ENCODE measurements at places on chromosomes 13 and 19. TPM values are rescaled to one million over a fixed set of nuclear protein-coding genes. Genes with fewer than 3 reads are reported as not detected.
A peak's percentile ranks its signal among the peaks of the same experiment; 100 is the strongest.

PCDH9 gene
- 0.27 TPM for total RNA-seq

DNA sequence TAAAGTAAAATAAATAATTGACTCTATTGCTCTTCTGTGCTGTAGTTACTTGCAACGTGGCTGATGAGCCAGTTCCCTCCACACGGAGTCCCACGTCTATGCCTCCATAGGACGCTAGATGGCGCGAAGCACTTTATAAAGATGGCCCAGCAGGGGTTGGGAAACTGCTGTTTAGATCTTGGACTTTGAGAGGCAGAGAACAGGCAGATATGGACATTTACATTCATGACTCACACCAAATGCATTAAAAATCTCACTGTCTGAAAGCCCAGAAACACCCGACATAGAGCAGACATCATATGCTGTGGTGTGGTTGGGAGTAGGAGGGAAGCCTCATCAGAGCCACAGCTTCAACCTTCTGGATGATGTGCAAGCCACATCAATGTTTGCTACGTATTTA lies 643.1 kb upstream of the ARGLU1 start:
- peak; percentile 11 for DNase-seq

GRCh38 chr19:48469934-48470680 lies 938 bp downstream of the CYTH2 start:
- DNase-seq = no peak

DNA sequence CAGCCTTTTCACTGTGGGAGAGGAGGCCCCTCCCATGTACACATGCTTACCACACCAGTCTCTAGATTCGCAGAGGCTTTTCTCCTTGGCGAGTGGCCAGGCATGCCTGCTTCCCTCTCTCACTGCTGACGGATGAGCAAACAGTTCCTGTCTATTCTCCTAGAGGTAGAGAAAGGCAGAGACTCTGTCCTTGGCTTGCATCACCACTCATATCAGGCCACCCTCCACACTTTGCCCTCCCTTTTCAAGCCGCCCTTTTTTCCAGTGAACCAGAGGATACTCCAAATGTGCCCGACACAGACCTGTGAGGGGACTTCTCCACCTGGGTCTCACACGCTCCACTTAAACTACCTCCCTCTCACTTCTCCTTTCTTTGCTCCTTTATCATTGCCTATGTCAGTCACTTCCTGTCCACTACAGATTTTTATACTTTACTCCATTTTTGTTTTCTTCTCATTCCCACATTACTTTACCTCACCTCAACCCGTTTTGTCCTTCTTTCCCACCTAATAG lies 284.6 kb downstream of the DNAJC15 start:
- DNase-seq = no peak

PRSS57 gene
- not detected for total RNA-seq

DNA sequence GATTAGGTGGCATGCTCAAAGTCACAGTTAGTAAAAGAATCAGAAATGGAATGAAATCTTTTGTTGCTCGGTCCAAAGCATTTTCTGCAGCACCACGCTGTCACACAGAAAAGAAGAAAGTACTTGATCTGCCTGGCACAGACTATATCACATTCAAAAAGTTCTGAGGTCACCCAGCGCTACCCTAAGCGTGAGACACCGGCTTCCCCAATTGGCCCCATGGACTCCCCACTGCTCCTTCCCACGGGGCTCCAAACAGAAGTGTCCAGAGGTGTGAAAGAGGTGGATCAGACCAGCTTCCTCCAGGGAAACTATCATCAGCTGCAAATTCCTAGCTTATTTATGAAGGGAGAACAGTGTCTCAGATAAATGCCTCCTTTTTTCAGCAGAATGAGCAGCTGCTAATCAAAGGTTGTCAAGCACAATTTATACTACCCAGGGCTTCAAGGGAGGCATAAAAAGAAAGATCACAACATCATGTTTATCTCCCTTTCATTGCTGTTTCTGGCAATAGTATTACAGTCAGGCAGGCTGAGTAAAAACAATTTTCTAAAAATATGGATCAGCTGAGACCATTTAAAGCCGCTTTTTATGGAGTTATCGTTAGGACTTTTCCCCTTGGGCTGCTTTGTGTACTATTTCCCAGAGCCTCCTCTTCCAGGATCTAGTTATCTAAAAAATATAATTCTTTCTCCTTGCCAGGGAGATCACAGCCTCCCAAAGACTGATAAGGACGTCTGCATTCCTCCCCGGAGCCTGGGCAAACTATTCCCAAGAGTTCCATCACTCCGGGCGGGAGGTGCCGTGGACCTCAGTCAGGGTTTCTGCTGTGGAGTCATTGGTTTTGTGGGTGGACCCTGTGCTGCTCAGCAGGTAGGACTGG lies 208.0 kb downstream of the LHFPL6 start:
- DNase-seq = no peak

ZNF285 gene
- 0.07 TPM for total RNA-seq

GRCh38 chr19:7993560-7993959 lies 11.9 kb downstream of the ELAVL1 start:
- DNase-seq = no peak

PSG1 gene
- not detected for total RNA-seq

PRX gene
- total RNA-seq = 0.99 TPM

GRCh38 chr13:106541826-106542225 lies 6.4 kb upstream of the EFNB2 start:
- no peak for DNase-seq

DNA sequence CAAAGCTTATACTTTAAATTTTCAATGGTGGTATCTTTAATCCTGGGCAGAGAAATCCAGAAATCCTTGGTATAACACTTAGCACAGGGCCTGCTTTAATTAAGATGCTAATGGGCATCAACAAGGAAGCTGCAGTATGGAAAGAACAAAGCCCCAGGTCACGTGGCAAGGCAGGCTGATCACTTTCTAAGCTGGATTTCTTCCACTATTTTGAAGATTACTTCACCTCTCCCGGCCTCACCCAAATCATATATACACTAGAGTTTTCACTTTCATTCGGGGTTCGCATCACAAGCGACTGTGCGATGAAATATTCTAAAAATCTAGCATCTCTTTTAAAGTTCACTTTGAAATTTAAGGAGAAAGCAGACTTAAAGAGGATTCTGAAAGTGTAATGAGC lies 71.8 kb downstream of the STARD13 start:
- no peak for DNase-seq

DNA sequence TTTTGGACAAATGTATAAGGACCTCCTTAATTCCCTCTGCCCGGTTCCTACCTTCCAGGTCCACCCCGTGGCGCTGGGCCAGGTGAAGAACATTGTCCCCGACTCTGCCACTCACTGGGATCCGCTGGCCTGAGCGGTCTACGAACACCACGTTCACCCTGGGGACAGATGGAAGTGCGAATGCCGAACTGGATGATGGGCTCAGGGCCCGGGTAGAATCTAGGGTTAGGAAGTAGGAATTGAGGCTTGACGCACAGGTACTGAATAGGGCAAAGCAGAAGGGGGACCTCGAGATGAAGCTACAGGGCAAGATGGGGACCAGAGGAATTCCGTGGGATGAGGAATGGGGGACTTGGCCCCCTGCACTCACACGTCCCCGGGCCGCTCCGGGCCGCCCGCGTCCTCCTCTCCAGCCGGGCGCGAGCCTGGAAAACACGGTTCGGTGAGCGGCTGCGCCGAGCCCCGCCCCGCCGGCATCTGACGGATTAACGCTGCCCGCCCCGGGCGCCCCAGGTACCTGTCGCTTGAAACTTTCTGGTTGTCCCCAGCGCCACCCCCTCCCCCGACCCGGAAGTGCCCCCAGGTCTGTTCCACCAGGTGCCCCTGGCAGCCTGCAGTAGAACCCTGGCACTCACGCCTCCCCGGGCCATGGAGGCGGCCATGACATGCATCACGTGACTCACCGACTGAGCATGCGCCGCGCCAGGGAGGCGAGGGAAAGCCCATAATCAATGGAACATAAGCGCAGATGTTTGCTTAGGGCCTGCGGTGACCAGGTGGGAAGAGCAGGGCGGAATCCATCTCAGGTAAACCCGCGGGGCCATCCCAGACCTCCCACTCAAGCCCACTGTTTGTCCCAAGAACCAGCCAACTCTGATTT lies at the start of gene FDX2:
Gene FDX2, minus strand, starts transcription at position 681 of the 880 bp plus-strand sequence. Its CDS starts 19 bp downstream, at position 662.
- DNase-seq = peak; percentile 87

EPS8L1 gene
- total RNA-seq = 6.0 TPM

All from activated T-helper 1 cell treated with anti-CD3 and anti-CD28 coated beads, Interleukin-12 subunit alpha, Interleukin-12 subunit beta, Interleukin-2, Interleukin-4 antibody, amounts not matched to agents 30 ng/mL and 10 ng/mL and 1 ng/mL, durations not matched to agents 14 hours and 24 hours and 36 hours (primary cell).